Trophoblast cell (in vitro differentiated cells and primary cell): ENCODE measurements at places on chromosomes 11 and 22.

DNA sequence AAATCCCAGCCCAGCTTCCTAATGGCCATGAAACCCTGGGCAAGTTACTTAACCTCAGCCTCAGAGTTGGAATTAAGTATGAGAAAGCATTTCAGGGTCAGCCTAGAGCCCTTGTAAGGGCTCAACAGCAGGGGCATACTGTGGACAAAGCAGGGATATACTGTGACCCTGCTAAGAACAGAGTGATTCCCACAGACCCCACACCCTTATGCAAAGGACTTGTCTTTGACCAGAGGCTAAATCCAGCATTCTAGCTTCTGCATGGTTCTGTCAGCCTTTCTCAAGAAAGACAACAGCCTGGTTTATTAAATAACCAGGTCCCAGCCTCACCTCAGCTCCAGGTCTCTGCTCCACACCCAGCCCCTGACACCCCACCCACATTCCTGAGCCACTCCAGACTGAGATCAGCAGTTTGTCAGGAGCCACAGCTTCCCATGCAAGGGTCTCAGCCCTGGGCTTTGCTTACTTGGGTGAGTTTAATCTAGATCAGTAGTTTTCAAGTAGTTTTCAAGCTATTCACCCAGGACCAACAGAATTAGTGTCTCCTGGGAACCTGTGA, 69.2 kb downstream of the GALNT18 start:
- no peak for DNase-seq

DNA sequence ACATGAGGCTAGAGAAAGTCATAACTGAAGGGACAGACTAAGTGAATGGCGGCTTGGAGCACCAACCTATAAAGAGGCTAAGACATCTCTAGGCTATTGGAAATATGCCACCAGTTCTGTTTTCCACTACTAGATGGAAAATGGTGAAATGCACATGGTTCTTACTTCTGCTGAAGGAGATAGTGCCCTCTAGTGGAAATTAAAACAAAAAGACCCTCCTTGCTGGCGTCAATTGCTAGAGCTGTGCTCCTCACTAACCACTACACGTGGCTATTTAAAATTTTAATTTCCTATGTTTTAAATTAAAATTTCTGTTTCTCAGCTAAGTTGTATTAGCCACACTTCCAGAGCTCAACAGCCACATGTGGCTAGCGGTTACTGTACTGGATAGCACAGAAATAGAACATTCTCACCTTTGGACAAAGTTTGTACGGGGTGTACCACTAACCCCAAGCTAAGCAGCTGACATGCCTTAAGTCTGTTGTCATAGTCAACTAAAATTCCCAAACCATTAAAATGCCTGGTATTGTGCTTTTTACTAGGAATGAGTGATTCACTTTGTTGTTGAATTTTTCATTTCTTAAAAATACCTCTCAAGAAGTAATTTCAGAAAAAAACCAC, 34.1 kb upstream of the CALCA start:
- DNase-seq, result peak; percentile 73

DNA sequence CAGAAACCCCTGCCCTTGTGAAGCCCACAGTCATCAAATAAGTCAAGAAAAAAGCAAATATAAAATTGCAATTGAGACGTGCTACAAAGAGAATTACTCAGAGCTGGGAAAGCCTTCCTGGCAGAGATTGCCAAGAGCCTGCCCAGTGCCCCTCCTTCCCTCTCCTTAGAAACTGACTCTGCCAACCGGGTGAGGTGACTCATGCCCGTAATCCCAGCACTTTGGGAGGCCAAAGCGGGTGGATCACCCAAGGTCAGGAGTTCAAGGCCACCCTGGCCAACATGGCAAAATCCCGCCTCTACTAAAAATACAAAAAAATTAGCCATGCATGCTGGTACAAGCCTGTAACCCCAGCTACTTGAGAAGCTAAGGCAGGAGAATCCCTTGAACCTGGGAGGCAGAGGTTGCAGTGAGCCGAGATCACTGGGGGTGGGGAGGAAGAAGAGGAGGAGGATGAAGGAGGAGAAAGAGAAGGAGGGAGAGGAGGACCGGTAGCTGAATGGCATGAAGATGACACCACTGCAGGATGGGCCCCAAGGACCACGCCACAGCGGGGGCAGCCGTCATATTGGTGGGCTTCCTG, 76.1 kb upstream of the RTL6 start:
- no peak for DNase-seq

DNA sequence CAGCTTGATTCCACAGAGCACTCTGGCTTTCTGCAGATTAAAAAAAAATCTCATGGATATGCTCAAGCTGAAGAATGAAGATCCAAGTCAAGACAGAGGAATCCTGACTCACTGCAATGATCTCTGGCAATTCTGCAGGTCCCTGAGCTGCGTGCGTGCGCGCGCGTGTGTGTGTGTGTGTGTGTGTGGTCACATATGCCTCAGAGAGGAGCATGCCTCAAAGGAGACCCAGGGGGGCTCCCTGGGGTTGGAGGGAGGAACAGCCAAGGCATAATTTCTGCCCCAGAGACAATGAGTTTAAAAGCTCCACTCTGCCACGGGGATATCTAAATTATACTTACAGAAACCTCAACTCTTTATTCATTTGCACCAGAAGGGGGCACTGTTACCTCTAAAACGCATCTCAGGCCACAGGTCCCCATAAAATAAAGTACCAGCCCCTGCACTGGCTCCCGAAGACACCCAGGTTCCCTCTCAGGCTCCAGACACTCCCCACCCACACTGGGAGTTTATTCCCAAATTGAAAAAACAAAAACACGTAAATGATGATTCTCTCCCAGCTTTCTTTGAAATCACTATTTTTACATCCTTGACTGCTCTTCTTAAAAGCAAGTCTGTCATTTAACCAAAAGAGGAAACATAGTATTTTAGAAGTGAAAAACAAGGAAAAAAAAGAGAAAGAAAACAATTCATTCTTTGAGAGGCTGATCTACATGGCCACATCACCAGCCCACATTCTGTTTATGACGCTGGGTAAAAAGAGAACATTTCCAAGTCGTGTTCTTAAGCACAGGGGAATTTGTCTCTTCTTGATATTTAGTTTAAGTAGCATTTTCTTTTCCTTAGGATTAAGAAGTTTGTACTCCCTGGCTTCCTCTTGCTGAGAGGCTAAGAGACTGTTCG, 401.0 kb downstream of the LARGE1 start:
- DNase-seq, result peak; percentile 49

DNA sequence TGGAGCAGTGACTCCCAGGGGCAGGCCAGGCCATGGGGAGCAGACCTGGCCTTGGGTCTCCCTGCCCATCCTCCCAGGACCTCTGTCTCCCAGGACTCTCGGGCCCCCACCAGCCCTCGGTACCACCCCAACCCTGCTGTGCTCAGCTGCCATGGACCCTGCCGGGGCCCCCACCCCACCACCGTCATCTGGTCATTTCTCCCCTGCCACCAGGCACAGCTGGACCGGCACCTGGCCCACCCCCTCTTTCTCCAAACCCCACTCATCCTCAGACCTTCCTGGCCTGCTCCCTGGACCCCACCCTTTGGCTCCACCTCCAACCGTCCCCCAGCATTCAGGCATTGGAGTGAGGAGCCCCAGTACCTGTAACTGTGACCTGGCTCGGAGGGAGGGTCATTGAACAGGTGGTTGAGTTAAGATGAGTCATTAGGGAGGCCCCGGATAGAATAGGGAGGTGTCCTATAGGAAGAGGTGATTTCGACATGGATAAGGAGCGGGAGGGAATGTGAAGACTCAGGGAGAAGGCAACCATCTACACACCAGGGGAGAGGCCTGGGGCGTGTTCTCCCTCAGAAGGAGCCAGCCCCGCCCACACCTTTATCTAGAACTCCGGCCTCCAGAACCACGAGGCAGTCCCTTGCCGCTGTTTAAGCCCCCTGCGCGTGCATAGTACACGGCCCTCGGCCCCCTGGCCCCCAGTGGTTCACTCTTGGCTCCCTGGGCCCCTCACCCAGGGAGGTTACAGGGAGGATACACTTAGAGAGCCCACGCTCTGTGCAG, 1395.9 kb downstream of the BRD1 start:
- no peak for DNase-seq

- DNase-seq, result no peak
Measured at GRCh38 chr22:24153959-24154358, 27.3 kb upstream of the SUSD2 start.

GRCh38 chr11:66636411-66636810, 2.1 kb upstream of the RBM4 start:
- no peak for DNase-seq

- peak; percentile 92 for DNase-seq
Measured at GRCh38 chr11:3058753-3059664, 1.8 kb upstream of the CARS1 start.

GRCh38 chr11:78239781-78240180, 51.1 kb downstream of the USP35 start:
- DNase-seq, result peak; percentile 91

DNA sequence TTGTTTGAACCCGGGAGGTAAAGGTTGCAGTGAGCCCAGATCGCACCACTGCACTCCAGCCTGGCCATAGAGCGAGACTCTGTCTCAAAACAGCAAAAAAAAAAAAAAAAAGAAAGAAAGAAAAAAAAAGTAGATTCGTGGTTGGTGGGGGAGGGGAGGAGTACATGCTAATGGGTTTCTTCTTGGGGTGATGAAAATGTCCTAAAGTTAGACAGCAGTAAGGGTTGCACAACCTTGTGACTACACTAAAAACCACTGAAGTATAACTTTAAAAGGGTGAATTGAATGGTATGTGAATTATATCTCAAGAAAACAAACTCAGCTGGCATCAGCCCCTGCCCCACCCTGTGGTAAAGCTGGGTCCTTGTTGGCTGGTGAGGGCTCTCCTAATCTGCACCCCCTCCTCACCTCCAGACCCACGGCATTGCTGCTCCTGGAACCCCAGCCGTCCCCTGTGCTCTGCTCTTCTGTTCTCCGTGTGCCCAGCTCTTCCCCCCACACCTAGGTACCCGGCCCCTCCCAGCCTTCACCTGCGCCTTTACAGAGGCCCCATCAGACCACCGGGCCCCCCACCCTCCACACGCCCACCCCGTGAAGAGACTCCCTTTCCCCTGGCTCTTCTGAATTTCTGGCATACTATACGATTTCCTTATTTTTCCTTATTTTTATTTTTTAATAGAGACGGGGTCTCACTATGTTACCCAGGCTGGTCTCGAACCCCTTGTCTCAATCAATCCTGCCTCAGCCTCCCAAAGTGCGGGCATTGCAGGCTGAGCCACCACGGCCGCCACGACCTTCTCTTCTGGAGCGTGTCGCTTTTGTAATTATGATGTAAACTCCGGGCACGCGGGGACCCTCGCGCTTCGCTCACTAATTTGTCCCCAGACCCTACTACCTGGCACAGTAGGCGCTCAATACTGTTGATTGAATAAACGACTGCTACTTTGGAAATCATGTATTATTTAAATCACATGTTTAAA, 924 bp upstream of the FADD start:
- no peak for DNase-seq

- DNase-seq, result no peak
Measured at GRCh38 chr22:30235687-30236170, 10.8 kb downstream of the LIF start.

- DNase-seq, result no peak
Measured at GRCh38 chr22:17101475-17102296, 16.9 kb downstream of the IL17RA start.

DNA sequence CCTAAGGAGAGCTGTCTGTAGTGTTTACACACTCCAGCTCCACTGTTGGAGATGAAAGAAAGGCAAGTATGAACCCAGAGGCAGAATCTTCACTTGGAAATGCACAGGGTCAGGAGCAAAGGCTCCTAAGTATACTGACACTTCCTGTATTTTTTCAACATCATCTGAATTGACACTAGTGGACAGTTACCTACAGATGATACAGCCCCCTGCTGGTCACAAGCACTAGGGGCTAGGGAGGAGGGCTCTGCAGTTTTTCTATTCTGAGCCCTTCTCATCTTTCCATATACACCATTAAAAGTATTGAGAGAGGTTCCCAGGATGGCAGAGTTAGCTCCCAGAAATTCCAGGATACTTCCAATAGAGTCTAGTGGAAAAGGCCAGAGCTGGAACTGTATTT, 290.3 kb upstream of the API5 start:
- peak; percentile 18 for DNase-seq

GRCh38 chr11:134759274-134759673, 347.2 kb upstream of the B3GAT1 start:
- no peak for DNase-seq

DNA sequence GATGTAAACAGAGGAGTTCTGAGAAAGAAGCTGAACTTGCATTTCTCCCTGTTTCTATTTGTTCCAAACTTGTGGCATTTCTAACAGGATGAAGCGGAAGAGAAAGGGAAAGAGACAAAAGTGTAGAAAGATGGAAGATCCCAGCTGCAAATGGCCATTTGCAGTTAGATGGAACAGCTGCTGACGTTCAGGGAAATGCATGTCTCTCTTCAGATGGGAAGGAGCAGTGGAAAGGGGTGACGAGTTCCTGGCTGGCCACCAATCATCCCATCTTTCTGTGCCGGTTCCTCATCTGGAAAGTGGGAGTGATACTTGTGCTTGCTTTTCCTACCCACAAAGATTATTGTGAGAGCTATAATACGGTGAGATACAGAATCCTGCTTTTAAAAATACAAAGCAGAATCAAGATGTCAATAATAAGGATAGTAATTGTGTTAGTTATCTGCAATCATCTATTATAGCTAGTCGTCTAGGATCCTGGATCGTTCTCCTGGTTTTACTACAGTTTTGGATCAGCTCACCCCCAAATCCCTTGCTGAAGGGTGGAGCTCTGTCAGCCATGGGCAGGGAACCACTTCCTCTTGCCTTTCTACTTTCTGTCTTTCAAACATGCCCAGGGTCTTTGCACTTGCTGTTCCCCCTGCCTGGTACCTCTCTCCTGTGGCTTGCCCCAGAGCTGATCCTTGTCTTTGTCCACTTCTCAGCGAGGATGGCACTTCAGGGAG, 1.2 kb upstream of the TIMP3 start:
- no peak for DNase-seq
